ENCODE measurements at places on chromosomes 3 and 15. TPM values are rescaled to one million over a fixed set of nuclear protein-coding genes. Genes with fewer than 3 reads are reported as not detected.

The TUSC2 gene
- total RNA-seq: 61.3 TPM

The GOLGA6B gene
- not detected for total RNA-seq

The UROC1 gene
- 0.26 TPM for total RNA-seq

The APPL1 gene
- 64.9 TPM for total RNA-seq

The MYO5C gene
- 29.2 TPM for total RNA-seq

The ARGFX gene
- not detected for total RNA-seq

The ISLR gene
- 13.2 TPM for total RNA-seq

The CEMIP gene
- total RNA-seq: 21.8 TPM

The SAMMSON gene
- 10.8 TPM for total RNA-seq

The TMEM42 gene
- 23.8 TPM for total RNA-seq

The CCDC13 gene
- 4.2 TPM for total RNA-seq

GRCh38 chr15:71085809-71086208 lies 29.5 kb upstream of the THSD4 start:
- no peak for DNase-seq

GRCh38 chr15:91855241-91855640 lies 1.7 kb downstream of the SLCO3A1 start:
- no peak for DNase-seq

- peak; percentile 95 for DNase-seq
Observed at GRCh38 chr15:57706405-57707209, at the start of gene POLR2M. Gene POLR2M (plus strand): TSS chr15:57706714. CDS start chr15:57706843, 129 bp downstream.

DNA sequence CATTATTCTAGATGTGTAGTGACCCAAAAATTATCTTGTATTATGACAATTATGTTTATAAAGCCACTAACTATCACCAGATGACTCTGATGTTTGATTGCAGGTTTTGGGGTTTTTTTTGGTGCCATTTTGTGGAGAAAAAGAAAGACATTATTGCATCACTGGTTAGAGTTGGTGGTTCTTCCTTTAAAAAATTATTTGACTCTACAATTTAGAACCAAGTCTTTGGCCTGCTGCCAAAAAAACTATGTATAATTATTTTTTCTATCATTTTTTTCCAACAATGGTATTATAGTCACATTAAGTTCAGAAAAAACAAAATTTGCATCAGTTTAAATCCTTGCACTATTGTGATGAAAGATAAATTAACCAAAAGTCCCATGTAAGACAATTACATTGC lies 258.6 kb upstream of the GRM7 start:
- no peak for DNase-seq

DNA sequence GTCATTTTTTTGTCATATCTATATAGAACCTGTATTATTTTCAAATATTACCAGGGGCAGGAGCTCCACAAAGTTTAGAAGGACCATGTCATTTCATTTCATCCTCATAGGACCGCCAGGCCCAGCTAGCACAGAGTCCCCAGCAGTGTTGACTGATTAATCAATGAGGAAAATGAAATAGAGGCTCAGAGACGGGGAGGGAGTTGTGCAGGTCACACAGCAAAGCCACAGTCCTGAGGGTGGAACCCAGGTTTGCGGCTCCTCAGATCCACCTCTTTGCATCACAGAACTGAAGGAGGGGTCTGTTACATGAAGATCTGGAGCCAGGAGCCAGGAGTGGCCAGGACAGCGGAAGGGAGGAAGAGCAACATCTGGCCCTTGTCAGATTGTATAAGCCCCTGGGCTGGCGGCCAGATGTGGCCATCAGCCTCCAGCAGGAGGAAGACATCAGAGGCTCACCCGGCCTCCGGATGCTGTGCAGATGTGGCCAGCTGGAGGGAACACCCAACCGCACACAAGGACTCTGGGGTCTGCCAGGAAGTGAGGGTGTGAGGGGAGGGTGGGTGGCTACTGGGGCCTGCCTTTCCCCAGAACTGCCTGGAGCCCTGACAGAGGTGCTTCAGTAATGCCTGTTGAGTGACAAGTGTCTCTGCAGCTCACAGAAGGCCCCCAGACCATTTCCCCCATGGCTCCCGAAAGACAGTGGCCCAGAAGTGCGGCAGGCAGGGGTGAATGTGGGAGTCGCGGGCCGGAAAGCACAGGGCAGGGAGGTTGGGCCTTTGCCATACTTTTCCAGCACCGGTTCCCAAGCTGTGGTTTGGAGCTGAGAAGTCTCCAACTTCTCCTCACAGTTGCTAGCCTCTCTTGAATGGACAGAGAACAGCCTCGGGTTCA lies 21.3 kb downstream of the EFCC1 start:
- DNase-seq: no peak

- no peak for DNase-seq
Observed at GRCh38 chr3:60983906-60984305, 267.3 kb downstream of the FHIT start.

- DNase-seq: no peak
Observed at GRCh38 chr15:92068121-92068520, 214.6 kb downstream of the SLCO3A1 start.

- no peak for DNase-seq
Observed at GRCh38 chr3:23644676-23645075, 161.1 kb upstream of the UBE2E1 start.

All from dorsolateral prefrontal cortex (tissue), 122 donors.